ENCODE measurements at places on chromosomes 1 and 21.

DNA sequence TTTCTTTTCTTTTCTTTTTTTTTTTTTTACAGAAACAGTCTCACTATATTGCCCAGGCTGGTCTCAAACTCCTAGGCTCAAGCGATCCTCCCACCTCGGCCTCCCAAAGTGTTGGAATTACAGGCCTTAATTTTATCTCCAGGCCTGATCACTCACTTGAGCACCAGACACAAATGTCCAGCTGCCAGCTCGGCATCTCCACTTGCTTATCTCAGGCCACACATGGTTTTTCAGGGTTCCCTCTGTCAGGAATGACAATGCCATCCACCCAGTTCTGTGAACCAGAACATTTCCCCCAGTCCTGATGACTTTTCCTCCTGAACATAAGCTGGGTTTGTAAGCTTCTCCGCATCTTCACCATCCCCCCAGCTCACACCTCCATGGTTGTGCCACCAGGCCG lies 44.6 kb upstream of the ZNF281 start:
- no peak for DNase-seq
- H3K27ac ChIP-seq = no peak overlapping the region
- peaks cover 3% of the 10 kb centered on the region for H3K36me3 ChIP-seq
- H3K4me3 ChIP-seq = no peak overlapping the region

DNA sequence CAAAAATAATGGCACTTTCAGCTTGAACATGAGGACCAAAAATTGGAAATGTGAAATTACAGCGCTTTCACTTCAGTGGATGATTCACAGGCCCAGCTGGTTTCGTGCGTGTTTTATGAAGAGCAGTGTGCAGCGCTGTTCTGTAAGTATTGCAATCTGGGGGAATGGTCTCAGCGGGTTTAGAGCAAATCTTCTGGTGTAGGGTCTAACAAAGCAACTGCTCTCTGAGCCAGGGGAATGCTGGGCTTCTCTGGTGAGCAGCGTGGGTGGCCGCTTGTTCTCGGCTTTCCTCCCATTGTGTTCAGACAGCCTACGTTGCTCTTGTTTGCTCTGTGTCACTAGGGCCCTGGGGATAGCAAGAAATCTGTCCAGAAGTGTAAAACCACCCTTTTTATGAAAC lies 42.4 kb upstream of the GADD45A start:
- H3K4me1 ChIP-seq = no peaks in the 10 kb centered on the region
- H3K27me3 ChIP-seq = no peaks in the 10 kb centered on the region
- H3K27ac ChIP-seq = no peak overlapping the region
- DNase-seq = no peak

GRCh38 chr1:8189931-8190483 lies 127.9 kb upstream of the SLC45A1 start:
- no peak overlapping the region for H3K4me3 ChIP-seq
- H3K27me3 ChIP-seq = no peaks in the 10 kb centered on the region
- no peak for DNase-seq
- H3K4me1 ChIP-seq = no peaks in the 10 kb centered on the region
- no peaks in the 10 kb centered on the region for H3K36me3 ChIP-seq

DNA sequence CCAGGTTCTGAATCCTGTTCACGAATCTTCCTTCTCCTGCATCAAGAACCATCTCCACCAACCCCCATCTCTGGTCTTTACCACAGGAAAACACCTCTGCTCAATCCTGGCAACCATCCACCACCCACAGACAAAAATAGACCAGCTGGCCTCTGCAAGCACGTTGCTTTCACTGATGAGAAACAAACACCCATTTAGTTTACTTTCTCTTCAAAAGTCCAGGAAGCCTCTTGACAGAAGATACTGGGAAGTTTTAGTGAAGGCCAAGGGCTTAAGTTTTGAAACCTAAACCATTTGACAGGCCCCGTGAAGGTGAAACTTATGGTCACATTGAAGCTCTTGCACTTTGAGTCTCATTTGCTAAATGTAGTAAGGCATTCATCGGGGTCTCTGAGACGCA lies 122.6 kb upstream of the PPP2R5A start:
- H3K27me3 ChIP-seq = peaks cover 6% of the 10 kb centered on the region
- H3K4me1 ChIP-seq = peaks cover 24% of the 10 kb centered on the region
- H3K27ac ChIP-seq = no peak overlapping the region
- no peak overlapping the region for H3K4me3 ChIP-seq

DNA sequence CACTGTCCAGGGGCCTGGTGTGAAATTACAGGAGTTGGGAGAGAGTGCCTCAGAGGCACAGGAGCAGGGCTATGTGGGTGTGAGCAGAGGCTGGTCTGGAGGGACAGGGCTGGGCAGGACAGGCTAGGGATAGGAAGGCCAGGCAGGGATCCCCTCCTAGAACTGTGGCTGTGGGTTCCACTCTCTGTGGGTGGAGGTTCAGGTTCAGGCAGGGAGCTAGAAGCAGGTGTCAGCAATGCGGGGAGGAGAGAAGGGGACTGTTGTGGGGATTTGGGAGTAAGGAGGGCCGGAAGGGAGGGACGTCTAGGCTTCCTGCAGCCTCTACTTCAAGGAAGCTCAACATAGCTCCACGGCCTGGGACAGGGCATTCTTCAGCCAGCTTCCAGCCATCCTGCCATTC lies 8.3 kb upstream of the GPR61 start:
- no peaks in the 10 kb centered on the region for H3K27me3 ChIP-seq
- DNase-seq = no peak
- H3K4me3 ChIP-seq = no peak overlapping the region
- H3K36me3 ChIP-seq = no peaks in the 10 kb centered on the region
- H3K27ac ChIP-seq = peak overlapping the region; percentile 15
- peaks cover 20% of the 10 kb centered on the region for H3K4me1 ChIP-seq

DNA sequence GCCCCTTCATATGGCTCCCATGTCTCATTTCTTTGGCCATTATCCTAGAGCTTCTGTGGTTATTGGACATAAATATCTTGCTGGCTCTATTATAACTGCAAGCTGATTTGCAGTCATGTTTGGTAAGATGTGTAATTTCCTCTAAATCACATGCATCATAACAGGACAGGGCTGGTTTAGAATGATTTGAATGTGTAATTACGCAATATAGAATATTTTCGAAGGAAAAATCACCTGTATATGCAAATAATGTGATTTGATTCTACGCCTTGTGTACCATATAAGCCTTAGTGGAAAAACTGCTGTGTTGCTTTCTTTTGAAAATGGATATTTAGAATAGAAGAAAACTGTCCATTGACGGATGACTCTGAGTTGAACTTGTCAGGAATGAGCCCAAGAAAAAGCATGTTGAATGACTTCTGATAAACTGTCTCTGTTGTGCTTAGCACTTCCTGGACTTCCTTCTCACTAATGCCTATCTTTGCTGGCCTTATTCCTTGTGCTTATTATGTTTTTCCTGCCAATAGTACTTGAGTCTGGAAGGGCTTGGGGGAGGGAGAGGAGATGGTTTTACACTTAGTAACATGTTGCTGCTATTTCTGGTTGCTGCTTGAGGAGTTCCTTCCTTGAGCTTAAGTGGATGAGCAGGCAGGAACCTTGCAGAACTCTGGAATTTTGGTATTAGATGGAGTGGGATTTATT lies 6.5 kb downstream of the CACHD1 start:
- peaks cover 24% of the 10 kb centered on the region for H3K4me1 ChIP-seq
- H3K27me3 ChIP-seq = peaks cover 10% of the 10 kb centered on the region
- no peak overlapping the region for H3K27ac ChIP-seq
- no peak for DNase-seq

DNA sequence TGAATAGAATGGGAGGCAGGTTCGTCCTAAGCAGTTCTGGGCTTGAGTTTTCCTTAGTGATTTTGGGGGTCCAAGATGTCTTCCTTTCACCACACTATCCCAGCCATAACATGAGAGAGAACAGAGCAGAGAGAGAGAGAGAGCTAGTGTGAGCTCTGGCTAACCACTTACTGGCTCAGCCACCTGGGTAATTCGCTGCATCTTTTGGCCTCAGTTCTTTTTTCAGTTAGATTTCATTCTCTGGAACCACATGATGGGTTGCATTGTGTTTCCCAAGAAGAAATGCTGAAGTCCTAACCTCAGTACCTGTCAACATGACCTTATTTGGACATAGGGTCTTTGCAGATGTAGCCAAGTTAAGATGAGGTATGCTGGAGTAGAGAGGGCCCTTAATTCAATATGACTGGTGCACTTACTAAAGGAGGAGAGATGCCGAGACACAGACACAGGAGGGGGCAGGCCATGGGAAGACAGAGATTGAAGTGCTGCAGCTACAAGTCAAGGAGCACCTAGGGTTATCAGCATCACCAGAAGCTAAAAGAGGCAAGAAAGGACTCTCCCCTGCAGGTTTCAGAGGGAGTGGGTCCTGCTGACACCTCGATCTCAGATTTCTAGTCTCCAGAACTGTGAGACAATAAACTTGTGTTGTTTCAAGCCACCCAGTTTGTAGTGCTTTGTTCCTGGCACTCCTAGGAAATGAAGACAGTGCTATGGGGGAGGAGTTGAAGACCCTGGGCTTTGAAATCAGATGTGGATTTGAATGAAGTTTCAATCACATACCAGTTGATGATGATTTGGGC lies 26.2 kb upstream of the TARBP1 start:
- H3K4me1 ChIP-seq = peaks cover 31% of the 10 kb centered on the region
- no peak for DNase-seq
- no peak overlapping the region for H3K4me3 ChIP-seq
- H3K36me3 ChIP-seq = peaks cover 22% of the 10 kb centered on the region
- H3K27ac ChIP-seq = no peak overlapping the region
- H3K27me3 ChIP-seq = no peaks in the 10 kb centered on the region

GRCh38 chr1:32066489-32066873 lies 6.3 kb upstream of the TMEM39B start:
- H3K4me3 ChIP-seq = no peak overlapping the region
- H3K27me3 ChIP-seq = no peaks in the 10 kb centered on the region
- H3K27ac ChIP-seq = no peak overlapping the region
- no peak for DNase-seq
- H3K36me3 ChIP-seq = no peaks in the 10 kb centered on the region

GRCh38 chr1:160409486-160409885 lies 9.1 kb downstream of the VANGL2 start:
- no peak for DNase-seq
- H3K4me1 ChIP-seq = no peaks in the 10 kb centered on the region
- peaks cover 4% of the 10 kb centered on the region for H3K27me3 ChIP-seq
- H3K27ac ChIP-seq = no peak overlapping the region

GRCh38 chr1:26015358-26015757 lies 6.2 kb upstream of the EXTL1 start:
- H3K27me3 ChIP-seq = no peaks in the 10 kb centered on the region
- no peak for DNase-seq
- H3K36me3 ChIP-seq = no peaks in the 10 kb centered on the region
- peaks cover 21% of the 10 kb centered on the region for H3K4me1 ChIP-seq
- no peak overlapping the region for H3K4me3 ChIP-seq

DNA sequence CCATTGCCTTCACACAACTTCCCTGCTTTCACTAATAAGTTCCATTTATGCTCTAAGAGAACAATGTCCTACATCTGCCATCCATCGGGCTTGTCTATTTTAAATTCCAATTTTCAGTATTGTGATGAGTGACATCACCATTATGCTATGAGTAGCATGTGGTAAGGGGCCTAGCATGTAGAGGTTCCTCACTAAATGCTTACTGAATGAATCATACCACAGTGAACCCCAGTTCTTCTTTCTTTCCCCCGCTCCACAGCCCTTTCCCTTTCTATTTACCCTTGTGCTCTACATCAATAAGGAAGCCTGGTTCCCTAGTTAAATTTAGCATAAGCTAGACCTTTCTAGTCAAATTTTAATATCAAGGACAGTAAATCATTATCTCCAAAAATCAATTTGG lies 195.0 kb upstream of the RGS18 start:
- H3K27me3 ChIP-seq = no peaks in the 10 kb centered on the region
- H3K4me1 ChIP-seq = no peaks in the 10 kb centered on the region
- no peak overlapping the region for H3K4me3 ChIP-seq

DNA sequence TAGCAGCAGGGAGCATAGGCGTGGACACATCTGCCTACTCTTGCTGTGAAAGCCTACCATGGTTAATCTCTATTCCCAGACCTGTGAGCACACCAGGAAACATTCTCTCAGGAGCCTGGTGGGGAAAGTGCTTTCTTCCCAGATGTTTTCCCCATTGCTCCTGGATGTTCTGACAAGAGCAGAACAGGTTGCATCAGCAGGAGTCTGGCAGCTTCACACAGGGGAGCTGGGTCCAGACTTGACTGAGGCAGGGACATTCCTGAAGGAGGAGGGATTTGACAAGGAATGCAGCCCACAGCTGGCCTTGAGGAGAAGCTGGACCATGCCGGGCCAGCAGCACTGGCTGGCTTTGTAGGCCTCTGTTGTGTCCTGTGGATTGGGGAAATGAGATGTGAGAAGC lies 21.0 kb upstream of the ARTN start:
- no peaks in the 10 kb centered on the region for H3K36me3 ChIP-seq
- no peak overlapping the region for H3K27ac ChIP-seq
- DNase-seq = no peak
- no peaks in the 10 kb centered on the region for H3K27me3 ChIP-seq

DNA sequence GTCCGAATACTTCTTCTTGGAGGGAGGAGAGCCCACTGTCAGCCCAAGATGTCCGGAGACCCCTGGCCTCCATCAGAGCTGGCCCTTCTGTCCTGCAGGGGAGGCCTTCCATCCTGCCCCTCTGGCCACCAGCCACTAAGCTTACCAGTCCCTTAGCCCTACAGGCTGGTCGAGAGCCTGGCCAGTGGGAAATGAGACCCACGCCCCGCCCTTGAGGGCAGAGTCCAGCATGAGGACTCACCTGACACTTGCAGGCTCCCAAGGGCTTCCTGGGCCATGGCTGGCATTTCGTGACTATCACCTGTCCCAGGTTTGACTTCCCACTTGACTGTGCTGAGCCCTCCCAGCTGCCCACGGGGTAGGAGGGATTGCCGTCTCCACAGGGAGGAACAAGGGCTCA lies 361.8 kb upstream of the VAMP3 start:
- H3K36me3 ChIP-seq = no peaks in the 10 kb centered on the region
- H3K4me1 ChIP-seq = no peaks in the 10 kb centered on the region
- H3K4me3 ChIP-seq = no peak overlapping the region
- no peak overlapping the region for H3K27ac ChIP-seq
- DNase-seq = no peak
- H3K27me3 ChIP-seq = no peaks in the 10 kb centered on the region

DNA sequence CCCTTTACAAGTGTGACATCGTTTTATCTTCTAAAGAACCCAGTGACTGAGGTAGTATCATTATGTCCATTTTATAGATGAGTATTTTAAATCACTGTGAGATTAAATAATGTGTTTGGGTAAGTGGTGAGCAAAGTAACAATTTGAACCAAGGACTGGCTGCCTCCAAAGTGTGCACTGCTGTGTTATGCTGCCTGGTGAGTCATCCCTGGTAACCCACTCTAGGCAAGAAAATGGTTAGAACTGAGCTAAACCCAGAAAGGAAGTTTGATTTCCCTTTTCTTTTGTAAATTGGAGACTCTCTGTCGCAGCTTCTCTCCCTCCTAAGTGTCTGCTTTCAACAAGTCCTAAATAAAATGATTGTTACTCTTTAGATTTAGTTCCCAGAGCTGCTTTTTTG lies 342.8 kb upstream of the KAZN start:
- DNase-seq = no peak
- no peaks in the 10 kb centered on the region for H3K27me3 ChIP-seq
- H3K4me3 ChIP-seq = no peak overlapping the region
- no peak overlapping the region for H3K27ac ChIP-seq

- no peak for DNase-seq
- no peaks in the 10 kb centered on the region for H3K4me1 ChIP-seq
- no peaks in the 10 kb centered on the region for H3K36me3 ChIP-seq
- no peak overlapping the region for H3K27ac ChIP-seq
- no peak overlapping the region for H3K4me3 ChIP-seq
- H3K27me3 ChIP-seq = no peaks in the 10 kb centered on the region
These were observed 15.7 kb downstream of the EPHX1 start for GRCh38 chr1:225825607-225826007.
